ENCODE measurements at places on chromosomes 11 and 22. TPM values are rescaled to one million over a fixed set of nuclear protein-coding genes. Genes with fewer than 3 reads are reported as not detected.

GRCh38 chr11:79423736-79424135, 17.1 kb downstream of the TENM4 start:
- no peak for DNase-seq

- peak; percentile 83 for DNase-seq
Measured at GRCh38 chr11:67452141-67452952, at the start of gene GPR152. GPR152 (minus strand) TSS chr11:67452729; CDS start chr11:67452724, 5 bp downstream.

DNA sequence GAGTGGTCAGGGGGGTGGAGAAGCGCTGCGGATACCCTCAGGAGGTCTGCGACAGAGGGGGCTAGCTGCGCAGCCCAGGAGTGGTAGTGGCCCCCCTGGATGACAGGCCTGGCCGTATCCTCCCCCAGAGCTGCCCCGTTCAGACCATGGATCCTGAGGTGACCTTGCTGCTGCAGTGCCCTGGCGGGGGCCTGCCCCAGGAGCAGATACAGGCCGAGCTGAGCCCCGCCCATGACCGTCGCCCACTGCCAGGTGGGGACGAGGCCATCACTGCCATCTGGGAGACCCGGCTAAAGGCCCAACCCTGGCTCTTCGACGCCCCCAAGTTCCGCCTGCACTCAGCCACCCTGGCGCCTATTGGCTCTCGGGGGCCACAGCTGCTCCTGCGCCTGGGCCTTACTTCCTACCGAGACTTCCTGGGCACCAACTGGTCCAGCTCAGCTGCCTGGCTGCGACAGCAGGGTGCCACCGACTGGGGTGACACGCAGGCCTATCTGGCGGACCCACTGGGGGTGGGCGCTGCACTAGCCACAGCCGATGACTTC, 505 bp downstream of the NUDT22 start:
- peak; percentile 87 for DNase-seq

- DNase-seq: no peak
Measured at GRCh38 chr11:3050386-3051195, 6.6 kb downstream of the CARS1 start.

DNA sequence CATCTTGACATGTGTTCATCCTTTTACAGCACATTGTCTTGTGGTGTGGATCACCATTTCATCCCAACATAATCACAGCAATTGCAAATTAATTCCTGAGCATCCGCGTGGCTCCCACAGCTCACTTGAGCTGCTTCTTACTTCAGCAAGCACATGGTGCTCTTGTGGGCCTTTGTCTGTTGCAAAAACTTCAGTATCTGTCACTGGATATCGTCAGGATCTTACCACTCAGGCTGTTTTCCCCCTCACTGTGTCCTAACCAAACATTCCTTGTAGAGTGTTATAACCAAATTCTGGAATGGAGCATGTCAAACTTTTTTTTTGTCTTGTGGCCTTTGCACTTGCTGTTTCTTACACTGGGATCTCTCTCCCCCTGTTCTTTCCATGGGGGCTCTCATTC, 683.1 kb upstream of the ARHGAP42 start:
- DNase-seq: no peak

- no peak for DNase-seq
Measured at GRCh38 chr11:118229274-118229847, 4.5 kb upstream of the JAML start.

- DNase-seq: no peak
Measured at GRCh38 chr11:95682552-95682951, 107.0 kb downstream of the FAM76B start.

- no peak for DNase-seq
Measured at GRCh38 chr22:36946421-36947158, 33.2 kb downstream of the CSF2RB start.

ISX gene
- not detected for total RNA-seq

LIF gene
- 0.26 TPM for total RNA-seq

ALX4 gene
- total RNA-seq: not detected

BARX2 gene
- not detected for total RNA-seq

PAX6 gene
- total RNA-seq: not detected

CRYAB gene
- total RNA-seq: 5,489 TPM

SPON1 gene
- 24.7 TPM for total RNA-seq

All from right cardiac atrium (tissue), 5 donors.